T-cell (primary cell): ENCODE measurements at places on chromosomes 11 and 22. TPM values are rescaled to one million over a fixed set of nuclear protein-coding genes. Genes with fewer than 3 reads are reported as not detected.

Gene DGCR6
- 16.8 TPM for total RNA-seq

Gene CCDC15
- 1.4 TPM for total RNA-seq

- no peak for DNase-seq
Measured at GRCh38 chr11:17382046-17382728, 6.3 kb downstream of the KCNJ11 start.

DNA sequence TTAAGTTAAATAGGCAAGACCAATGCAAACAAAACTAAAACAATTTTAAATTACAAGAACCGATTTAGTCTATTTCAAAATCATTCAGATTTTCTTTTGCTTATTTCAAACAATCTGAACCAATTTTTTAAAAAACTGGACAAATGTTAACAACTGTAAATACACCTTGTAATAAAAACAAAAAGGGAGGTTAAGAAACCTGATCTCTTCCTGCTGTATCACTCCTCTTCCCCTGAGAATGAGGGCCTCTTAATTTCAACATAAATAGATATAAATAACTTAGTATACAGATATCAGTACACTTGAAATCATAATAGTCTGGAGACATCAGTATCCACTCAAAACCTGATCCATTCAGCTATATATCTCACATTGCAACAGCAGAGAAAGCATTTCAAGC, 346.6 kb downstream of the TTC28 start:
- DNase-seq: no peak

DNA sequence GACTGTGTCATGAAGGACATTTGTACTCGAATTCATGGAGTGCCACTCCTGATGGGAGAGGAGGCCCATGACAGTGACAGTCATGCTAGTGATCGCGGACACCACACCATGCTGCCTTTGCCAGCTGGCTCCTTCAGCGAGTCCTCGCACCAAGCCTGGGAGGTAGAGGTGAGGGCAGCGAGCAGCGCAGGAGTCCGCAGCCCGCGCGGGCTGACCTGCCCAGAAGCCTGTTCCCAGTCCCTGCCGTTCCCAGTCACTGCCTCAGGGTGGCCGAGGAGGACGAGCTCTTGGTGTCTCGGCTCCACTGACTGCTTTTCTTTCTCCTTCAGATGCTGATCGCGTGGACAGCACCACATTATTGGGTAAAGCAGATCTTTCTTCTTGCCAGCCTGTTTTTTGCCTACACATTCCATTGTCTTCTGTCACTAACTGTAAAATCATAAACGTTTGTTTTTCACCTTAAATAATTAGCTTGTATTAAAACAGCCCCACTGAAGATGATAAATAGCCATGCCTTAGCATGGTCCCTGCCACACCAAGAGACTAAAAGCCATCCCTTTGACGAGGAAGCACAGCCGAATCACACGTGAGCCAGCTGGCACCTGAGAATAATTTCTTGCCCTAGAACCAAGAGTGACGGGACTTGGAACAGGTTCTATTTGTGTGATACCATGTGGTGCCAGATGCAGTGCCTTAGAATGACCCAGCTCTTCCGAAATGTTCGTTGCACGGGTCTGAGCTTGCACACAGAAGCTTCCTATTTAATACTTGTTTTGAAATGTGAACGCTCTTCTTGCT, 25.5 kb downstream of the FAM118A start:
- DNase-seq: no peak

DNA sequence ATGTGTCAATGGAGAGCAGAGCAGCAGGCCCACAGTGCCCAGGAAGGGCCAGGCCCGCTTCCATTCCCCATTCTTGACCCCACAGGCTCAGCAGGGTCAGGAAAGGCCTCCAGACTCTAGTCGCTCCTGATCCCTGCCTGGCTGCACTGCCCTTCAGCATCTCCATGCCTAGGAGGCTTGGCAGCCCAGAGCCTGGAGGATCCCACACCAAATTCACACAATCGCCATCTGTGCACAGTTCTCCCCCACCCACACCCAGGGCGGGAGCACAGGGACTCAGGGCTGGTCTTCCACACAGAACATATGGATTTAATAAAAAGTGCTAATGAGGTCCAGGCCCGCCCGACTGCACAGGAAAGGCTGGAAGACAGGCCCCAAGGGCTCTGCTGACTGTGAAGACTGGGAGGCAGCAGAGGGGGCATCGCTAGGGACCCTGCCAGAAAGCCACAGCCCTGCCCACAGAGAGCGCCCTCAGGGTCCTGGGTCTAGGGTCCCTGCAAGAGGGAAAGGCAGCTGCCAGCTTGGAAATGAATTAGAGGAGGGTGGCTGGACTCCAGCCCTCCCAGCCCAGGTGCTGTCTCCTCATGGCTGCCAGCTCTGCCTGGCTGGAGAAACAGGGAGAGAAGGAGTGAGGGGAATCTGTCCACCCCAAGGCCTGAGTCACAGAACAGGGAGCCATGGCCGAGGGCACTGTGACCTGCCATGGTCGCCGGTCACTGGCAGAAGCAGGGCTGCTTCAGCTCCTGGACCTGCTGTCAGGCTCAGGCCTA, 39.7 kb downstream of the DKK3 start:
- DNase-seq: no peak

DNA sequence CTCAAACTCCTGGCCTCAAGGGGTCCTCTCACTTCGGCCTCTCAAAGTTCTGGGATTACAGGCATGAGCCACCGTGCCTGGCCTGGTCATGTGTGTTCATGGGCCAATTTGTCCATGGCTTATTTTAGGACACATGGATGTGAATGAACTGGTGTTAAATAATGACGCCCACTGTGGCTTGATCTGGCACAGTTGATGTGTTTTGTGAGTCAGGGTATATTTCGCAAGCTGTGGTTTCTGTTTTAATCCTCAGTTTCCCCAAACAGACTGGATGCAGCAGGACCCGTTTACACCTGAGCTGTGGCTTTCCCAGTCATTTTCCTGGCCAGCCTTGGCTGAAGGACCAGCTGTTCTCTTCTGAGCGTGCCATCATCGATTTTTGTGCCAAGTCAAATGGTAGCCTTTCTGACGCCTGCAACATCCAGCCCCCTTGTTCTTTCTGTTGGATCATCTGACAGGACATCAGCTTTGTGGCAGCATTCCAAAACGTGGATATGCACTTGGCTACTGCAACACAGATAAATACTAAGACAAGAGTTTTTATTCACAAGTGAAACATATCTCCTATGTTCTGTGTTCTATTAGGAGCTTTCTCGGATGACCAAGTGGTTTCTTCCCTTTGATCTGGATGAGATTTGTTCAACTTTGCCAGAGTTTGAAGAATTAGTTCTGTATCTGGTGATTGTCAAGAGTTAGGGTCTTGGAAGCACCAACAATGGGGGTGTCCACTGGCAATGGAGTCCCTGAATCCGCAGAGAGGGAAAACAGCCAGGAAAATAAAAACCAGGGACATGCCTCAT, 40.0 kb upstream of the SEPTIN5 start:
- DNase-seq: no peak

- DNase-seq: no peak
Measured at GRCh38 chr22:50735739-50736030, 2.3 kb upstream of the ACR start.
